Hypothalamus (tissue), 51 donors: ENCODE measurements at places on chromosomes 1 and 21.

DNA sequence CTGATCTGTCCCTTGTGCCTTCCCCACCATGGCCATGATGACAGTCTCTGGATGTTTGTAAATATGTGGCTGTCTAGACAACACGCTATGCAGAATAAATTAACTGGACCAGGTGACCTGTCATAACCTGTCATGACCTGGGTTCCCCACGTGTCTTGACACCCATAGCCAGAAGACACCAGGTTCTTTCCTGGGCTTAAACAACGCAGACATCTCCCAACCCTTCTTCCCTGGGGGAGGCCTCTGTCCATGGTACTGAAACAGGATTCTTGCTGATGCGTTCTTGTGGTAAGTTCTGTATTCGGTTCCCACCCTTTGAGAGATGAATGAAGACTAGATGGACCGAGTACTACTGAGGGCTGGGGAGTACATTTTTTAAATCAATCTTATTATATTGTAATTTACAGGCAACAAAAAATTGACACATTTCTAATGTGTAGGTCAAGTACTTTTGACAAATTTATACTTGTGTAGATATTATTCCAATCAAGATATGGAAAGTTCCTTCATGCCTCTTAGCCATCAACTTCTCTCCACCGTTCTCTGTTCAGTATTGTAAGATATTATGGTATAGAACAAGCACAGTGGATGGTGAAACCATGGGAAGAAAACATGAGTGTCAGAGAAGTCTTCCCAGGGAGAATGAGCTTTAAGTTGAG, 738.8 kb downstream of the PTPRU start:
- DNase-seq: no peak

DNA sequence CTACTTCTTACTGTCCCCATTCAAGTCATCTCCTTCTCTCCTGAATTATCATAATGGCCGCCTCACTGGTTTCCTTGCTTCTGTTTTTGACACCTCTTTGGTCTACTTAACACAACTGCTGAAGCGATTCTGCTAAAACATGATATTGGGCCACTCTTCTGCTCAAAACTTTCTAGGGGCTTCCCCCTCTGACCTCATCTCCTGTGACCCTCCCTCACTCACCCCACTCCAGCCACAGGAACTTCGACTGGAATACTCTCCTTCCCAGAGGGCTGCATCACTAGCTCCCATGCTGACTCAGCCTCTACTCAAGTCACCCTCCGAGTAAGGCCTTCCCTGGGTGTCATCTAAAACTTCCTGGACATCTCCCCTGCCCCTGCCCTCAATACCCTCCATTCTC, 35.7 kb downstream of the NRIP1 start:
- no peak for DNase-seq

- no peak for DNase-seq
These were observed 218.7 kb downstream of the TM2D1 start for GRCh38 chr1:61506236-61506635.

GRCh38 chr1:113747376-113747775, 11.9 kb downstream of the PHTF1 start:
- no peak for DNase-seq
